ENCODE measurements at places on chromosomes 16 and 17.

- DNase-seq: no peak
Measured at GRCh38 chr17:67441052-67441895, 64.2 kb downstream of the PITPNC1 start.

DNA sequence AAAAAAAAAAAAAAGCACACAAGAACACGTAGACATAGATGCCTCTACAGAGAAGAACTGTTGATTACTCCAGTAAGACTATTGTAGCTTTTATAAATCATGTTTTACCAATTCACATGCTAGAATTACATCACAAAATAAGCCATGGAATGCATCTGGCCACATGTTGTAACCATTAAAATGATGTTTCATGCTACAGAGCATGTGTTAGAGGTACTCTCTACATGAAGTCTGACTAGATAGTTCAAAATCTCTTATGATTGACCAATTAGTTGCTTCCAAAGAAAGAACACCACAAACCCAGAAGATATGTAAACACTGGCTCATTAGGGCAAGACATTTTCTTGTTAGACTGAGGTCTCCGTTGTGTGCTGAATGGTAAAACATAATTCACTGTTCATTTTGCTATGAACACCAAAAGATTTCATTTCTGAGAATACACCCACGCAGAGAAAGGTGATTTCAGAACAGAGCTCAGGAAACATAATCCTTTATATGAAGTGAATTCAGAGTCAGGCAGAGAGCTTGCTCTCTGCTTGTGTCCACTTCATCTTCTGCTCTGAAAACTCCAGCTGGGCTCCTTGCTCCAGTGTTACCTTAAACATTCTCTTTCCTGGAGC, 411.4 kb upstream of the SOX9 start:
- no peak for DNase-seq

- DNase-seq: no peak
Measured at GRCh38 chr17:46821482-46822387, 3.2 kb upstream of the WNT3 start.

DNA sequence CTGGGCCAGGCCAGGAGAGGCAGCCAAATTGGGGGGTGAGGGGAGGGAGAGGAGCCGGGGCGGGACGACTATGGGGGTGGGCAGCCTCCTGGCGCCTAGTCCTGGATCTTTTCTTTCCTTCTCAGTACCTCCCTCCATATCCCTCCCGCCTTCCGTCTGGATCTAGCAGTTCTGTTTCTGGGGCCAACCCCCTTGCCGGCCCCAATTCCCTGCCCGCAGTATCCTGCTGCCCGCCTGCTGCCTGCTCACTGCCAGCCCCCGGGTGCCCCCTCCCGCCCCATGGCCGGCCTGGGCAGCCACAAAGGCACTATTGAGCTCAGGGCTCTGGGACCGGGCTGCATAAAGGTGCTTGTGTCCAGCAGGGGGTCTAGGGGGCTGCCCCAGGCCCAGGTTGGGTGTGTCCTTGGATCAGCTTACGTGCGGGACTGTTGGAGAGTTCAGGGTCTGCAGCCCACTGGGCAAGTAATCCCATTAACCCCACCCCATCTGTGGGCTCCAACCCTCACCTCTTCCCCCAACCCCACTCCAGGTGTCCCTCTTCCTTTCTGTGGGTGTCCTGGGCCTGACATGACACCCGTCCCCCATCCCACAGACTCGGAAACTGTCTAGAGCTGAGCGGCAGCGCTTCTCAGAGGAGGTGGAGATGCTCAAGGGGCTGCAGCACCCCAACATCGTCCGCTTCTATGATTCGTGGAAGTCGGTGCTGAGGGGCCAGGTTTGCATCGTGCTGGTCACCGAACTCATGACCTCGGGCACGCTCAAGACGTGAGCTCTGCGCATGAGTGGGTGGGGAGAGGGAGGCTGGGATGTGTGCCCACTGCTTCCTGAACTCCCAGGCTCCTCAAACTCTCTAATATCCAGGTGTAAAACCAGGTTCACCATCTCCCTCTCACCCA, 2.0 kb downstream of the WNK4 start:
- DNase-seq: no peak

DNA sequence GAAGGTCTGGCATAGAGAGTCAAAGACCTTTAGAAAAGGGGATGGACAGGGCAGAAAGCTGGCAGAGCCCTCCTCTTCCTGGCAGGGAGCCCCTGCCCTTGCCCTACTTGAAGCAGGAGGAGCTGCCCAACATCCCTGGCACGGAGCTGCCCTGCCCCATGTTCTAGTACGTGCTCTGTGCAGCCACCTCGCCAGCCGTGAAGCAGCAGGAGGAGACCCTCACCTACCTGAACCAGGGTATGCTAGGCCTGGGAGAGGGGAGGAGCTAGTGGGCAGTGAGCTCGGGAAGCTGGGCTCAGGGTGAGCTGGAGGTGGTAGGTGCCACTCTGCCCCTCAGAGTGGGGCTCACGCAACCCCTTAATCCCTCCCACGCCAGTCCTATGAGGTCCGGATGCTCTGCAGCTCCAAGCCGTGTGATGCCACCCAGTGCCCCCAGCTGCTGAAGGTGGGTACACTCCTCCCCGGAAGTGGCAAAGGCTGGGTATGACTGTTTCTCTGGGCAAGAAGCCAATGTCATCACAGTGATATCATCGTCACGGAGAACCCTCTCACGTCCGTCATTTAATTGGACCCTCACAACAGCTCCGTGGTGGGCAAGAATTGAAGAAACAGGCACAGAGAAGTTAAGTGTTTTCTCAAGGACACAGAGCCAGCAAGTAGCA, 12.7 kb upstream of the STAC2 start:
- DNase-seq: no peak

GRCh38 chr17:56988901-56989572, 11.1 kb downstream of the SCPEP1 start:
- no peak for DNase-seq

- DNase-seq: no peak
Measured at GRCh38 chr17:61124562-61124961, 275.1 kb upstream of the TBX2 start.

Data from right atrium auricular region (tissue), 2 donors.